ENCODE measurements at places on chromosomes 3 and 15.

GRCh38 chr15:70627734-70628548 lies 135.4 kb downstream of the UACA start:
- no peak for DNase-seq

- DNase-seq: no peak
Observed at GRCh38 chr3:9653565-9654248, 4.4 kb downstream of the MTMR14 start.

GRCh38 chr3:21665444-21666100 lies 85.4 kb downstream of the ZNF385D start:
- no peak for DNase-seq

DNA sequence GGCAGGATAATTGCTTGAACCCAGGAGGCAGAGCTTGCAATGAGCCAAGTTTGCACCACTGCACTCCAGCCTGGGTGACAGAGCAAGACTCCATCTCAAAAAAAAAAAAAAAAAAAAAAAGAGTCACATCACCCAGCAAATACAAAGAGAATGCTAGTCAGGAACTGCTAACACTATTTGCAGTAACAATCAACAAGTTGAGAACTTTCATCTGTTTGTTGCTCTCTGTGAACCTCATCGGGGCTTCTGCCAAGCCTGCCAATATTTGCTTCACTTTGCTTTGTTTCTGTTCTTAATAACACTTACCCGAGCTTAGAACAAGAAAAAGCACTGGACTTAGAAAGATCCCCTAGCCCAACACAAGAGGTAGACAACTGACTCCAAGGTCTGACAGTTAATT lies 76.9 kb downstream of the PLCH1 start:
- no peak for DNase-seq

DNA sequence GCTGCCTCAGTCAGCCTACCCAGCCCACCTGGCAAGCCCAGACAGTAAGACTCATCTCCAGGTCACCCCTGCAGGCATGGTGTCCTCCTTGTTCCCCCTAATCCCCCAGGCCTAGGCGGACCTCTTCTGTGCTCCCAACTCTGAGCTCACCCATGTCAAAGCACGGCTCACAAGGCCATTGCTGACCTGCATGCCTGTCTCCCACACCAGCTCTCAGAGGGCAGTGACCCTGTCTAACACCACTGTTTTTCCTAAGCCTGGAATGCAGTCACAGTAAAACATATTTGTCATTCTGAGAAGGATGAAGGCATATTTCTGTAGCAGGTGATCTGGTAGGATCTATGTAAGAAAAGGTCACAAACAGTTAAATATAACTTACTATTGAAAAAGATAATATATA lies 110.3 kb upstream of the HACD2 start:
- no peak for DNase-seq

DNA sequence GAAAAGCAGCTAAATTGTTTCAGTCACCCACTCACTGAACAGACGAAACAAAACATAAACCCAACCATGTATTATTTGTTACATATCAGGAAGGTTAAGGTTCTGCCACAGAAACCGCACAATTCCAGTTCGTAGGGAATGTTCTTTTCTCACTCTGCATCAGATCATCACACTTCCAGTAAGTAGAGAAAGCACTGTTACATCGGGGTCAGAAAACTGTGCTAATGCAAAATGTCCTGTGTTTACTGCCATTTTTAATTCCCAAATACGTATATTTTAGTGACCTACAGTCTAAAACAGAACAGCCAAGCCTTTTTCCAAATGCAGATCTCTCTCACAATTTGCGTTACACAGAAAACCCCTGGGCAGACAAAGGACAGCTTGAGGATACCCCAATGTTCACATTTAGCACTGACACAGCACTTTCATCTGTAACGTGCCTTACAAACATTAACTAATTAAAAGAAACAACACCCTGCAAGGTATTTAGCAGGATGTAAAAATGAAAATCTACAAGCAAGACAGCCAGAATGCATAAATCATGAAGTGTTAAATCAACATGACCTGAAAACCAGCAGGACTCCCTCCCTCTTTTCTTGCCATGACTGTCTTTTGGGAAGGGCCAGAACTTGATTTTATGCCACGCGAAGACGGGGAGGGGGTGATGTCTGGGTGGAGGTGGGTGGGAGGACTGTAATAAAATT lies 34.8 kb upstream of the SKIL start:
- no peak for DNase-seq

DNA sequence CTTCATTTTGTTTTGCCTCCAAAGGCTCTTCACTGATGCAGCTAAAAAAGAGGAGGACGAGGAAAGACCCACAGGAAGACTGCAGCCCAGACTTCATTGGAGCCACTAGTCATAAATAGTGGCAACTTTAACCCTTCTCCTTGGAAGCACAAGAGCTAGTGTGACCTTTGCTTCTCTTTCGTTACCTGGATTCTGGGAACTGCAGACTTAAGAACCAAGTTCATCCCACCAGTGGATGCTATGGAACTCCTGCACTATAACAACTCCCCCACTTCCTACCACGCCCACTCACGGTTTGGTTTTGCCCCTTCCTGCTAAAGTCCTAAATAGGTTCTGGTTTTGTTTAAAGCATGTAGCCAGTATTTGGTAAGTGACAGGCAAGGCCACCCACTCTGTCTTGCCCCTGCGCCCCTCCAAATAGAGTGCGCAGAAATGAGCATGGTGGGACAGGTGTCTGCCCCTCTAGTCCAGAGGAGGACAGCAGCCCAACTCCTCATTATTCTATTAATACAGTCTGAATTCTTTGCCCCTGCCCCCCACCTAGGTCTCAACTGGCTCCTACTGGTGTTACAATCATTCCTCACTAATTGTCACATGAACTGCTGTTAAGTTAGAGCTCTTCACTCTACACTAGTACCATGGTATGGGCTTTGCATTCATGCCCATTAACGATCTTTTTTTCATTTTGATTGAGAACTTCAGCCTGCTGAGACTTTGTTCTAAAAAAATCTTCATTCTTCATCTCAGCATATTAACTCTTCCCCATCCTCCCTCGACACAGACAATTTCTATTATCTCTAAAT lies 504.6 kb downstream of the FOXP1 start:
- DNase-seq: no peak

- no peak for DNase-seq
Observed at GRCh38 chr3:191961022-191961421, 500.1 kb downstream of the PYDC2 start.

- DNase-seq: no peak
Observed at GRCh38 chr3:52433328-52433995, 11.4 kb downstream of the SEMA3G start.

DNA sequence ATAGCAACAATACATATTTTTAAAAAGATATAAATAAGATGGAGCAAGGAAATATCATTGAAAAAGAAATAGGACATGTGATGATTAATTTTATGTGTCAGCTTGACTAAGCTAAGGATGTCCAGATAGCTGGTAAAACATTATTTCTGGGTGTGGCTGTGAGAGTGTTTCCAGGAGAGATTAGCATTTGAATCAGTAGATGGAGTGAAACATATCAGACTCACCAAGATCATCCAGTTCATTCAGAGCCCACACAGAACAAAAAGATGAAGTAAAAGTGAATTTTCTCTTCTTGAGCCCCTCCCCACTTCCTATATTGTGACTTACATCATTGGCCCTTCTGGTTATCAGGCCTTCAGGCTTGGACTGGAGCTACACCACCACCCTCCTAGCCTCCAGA lies 61.6 kb upstream of the TUSC7 start:
- DNase-seq: no peak

DNA sequence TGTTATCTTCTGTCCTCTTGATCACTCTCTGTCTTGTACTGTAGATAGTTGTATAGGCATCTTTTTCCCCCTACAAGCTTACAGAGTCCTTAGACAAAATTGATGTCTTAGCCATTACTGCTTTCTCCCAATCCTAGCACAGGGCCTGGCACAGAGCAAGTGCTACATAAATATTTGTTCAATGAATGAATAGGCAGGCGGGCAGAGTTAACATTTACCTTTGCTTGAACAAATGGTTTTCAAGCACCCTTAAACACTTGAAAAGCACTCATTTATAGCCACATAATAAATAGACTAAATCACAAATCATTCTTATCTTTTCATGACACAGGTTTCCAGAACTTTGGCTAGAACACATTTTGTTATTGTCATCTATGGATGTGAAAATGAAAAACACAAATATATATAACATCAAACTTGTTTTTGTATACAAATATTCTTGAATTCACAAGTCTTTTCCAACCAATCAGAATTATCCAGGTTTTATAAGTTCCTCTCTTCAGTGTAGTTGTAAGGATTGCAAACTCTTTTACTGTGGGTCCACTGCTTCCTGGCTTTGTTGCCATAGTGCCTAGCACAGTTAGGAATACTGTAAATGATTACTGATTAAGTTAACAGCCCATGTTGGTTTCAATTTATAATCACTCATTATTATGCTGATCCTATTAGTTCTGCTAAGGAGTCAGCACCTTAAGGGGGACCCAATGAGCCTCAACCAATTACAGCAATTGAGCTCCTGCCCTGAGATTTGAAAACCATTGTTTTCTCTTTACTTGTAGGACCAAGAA lies 61.9 kb downstream of the ISL2 start:
- DNase-seq: no peak

GRCh38 chr3:174907027-174907426 lies 47.9 kb downstream of the NAALADL2 start:
- DNase-seq: no peak

- DNase-seq: no peak
Observed at GRCh38 chr3:50217681-50218080, 12.6 kb downstream of the SLC38A3 start.

DNA sequence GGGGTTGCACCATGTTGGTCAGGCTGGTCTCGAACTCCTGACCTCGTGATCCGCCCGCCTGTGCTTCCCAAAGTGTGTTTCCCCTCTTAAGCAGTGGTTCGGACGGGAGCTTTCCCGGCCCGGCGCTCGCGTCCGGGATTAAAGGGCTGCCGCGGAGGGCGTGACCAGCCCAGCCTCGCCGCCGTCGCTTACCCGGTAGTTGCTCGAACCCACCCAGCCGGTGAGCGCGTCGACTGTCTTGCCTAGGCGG lies 513 bp downstream of the CLASP2 start:
- no peak for DNase-seq

- DNase-seq: no peak
Observed at GRCh38 chr3:185460719-185461350, 38.0 kb downstream of the TMEM41A start.

DNA sequence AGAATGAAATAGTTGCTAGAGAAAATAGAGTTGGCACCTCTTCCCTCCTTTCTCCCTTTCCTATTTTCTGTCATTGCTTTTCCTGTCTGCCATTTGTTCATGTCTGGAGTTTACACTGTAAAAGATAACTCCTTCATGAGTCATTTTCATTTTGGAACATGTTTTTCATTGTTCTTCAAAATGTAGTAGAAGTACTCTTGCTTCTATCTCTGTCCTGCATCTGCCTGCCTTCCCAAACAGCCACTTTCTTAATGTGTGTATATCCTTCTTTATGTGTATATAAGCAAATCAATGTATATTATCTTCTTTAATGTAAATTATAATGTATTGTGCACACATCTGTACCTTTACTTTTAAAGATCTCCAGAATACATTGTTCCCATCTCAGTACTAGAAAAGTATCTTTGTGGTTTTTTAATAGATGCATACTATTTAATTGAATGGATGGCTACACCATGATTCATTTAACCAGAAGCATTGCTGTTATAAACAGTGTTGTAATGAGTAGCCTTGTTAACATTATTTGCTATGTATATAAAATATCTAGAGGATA lies 41.1 kb downstream of the TSC22D2 start:
- no peak for DNase-seq

GRCh38 chr3:143247073-143247472 lies 127.5 kb downstream of the CHST2 start:
- no peak for DNase-seq

DNA sequence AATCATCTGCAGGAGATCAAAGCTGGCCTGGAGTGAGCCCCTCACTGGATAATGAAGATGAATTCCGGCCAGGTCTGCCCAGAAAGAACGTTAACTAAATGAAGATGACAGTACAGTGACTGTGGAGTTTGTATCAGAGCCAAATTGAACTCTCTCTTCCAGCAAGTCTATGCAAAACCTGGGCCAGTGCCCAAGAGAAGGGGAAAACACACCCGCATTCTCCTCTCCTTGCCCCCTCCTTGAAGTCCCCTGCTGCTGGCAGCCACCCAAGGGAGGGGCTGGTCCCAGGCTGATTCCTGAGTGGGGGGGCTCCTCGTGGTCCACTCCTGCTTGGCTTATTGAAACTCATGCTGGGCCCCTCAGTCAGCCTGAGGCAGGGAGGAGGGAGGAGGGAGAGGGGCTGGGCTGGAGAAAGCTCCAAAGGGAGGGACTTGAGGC lies 155.7 kb downstream of the RAB11A start:
- no peak for DNase-seq

- DNase-seq: no peak
Observed at GRCh38 chr3:150371741-150372254, 36.3 kb upstream of the TSC22D2 start.

DNA sequence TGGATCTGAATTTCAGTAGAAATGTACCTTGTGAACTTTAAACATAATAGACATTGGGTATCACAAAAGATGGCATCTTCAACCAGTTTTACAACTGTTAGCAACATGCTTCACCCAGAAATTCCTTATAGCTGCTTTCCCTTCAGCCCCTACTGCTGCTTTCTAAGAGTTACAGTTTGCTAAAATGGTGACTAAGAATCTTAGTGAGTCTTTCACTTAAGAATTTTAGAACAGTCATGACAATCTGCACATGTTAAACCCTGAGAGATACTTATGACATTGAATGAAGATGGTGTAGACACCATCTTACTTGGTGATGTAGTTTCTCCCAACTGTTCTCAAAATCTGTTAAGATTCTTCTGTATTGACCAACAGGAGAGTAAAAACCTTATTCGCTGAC lies 129.7 kb upstream of the UBE2E1 start:
- no peak for DNase-seq

DNA sequence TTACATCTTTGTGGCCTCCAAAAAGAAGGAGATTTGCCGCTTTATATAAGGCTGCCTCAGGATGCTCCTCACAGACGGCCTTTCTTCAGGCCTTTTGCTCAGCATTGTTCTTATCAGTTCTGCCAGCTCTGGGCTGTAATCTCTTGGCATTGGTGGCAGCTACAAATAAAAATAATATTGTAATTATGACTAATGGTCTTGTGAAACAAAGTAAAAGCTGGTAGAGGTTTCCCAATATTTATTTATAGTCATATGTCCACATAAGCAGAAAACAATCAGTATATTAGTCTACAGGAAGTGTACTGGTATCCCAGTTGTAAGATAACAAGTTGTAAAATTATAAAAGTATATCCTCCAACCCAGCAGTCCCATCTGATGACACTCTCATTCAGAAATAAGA lies 7.3 kb downstream of the NEK4 start:
- DNase-seq: no peak

- DNase-seq: no peak
Observed at GRCh38 chr3:112974178-112974517, 755 bp downstream of the CD200R1 start.

GRCh38 chr15:95019907-95020306 lies 788.5 kb downstream of the MCTP2 start:
- no peak for DNase-seq

- no peak for DNase-seq
Observed at GRCh38 chr3:29072611-29073010, 208.3 kb upstream of the RBMS3 start.

DNA sequence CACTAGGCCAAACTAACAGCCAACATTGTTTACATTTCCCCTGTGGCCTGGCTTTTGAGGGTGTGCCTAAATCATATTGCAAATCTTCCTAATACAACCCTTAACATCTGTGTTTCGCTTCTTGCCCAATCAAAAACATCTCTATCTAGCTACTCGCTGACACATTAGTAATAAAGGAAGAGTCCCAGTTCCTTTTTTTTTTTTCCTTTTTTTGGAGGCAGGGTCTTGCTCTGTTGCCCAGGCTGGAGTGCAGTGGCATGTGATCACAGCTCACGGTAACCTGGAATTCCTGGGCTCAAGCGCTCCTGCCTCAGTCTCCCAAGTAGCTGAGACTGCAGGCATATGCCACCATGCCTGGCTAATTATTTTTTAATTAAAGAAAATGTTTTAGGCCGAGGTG lies 2.1 kb upstream of the SRPRB start:
- no peak for DNase-seq

Data from stimulated activated CD8-positive, alpha-beta memory T cell treated with anti-CD3 and anti-CD28 coated beads, Interleukin-7, amount 100 ng/mL, for 1 hour (primary cell).